ENCODE measurements at places on chromosomes 6 and 20.

GRCh38 chr6:156563714-156564113 lies 213.5 kb upstream of the ARID1B start:
- no peak for DNase-seq

- DNase-seq: no peak
Observed at GRCh38 chr6:92879526-92879925, 539.8 kb downstream of the EPHA7 start.

DNA sequence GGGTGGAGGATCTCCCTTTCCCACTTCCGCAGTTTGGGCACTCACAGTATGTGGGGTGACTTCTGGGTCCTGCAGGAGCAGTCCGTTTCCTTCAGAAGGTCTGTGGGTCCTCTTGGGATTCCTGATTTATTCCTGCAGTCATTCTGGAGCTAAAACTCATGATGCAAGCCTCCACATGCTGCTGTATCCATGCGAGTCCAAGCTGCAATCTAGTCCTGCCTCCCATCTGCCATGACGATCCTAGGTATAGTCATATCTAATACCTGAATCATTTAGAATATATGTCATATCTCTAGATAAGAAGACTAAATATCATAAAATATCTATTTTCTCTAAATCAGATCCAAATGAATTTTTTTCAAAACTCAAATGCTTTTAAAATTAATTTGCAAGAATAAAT lies 103.4 kb upstream of the AHI1 start:
- no peak for DNase-seq

GRCh38 chr20:34708621-34709043 lies 4.5 kb downstream of the TP53INP2 start:
- peak; percentile 73 for DNase-seq

GRCh38 chr6:111688331-111688730 lies 82.7 kb upstream of the TRAF3IP2 start:
- DNase-seq: no peak

DNA sequence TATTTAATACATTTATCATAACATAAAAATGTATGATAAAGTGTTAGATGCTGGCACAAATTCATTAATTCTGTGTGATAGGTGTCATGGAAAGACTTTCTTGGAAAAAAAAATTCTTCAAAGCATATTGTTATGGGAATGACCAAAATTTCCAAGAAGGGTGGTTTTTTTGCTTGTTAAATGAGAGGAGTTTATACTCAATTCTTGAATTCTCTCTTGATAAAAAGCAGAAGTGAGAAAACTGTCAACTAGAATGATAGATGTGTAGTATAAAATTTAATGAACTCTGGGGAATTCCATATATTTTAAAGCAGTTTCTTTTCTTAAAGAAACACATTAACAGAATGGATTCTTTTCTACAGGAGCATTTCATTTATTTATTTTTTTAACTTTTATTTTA lies 62.0 kb upstream of the SNAP91 start:
- DNase-seq: no peak

- no peak for DNase-seq
Observed at GRCh38 chr20:41534842-41535241, 83.3 kb downstream of the CHD6 start.

DNA sequence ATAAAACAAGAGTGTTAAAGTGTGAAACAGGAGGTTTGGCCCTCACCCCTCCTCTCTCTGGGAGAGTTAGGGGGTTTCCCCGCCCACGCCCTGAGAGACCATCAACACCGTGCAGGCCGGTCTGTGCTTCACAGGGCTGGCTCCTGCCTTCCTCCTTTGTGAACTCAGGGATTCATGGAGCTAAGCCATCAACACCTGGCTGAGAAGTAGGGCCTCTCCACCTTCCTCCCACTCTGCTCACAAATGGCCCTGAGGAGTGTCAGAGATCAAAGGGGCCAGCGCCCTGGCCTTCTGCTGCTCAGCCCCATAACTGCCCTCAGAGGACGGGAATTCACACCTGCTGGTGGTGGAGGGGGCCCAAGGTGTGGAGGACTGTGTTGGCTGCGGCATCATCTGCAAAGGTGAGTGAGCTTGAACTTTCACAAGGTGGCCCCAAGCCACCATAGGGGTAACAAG lies 88.6 kb downstream of the PSMB1 start:
- no peak for DNase-seq

DNA sequence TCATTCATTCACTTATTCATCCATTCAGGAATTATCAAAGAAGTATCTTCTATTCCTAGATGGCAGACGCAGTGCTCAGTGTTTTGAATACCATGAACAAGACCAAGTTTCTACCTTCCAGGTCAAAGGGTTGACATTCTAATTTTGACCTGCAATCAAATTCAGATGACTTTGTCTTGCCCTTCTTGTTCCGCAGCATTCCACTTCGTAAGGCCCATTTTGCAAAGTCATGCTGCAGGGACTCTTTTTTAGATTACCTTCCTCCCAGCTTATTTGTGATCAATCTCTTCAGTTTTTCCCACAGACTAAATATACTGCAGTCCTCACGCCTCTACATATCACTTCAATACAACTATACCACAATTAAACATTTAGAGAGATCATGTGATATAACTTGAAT lies 7.1 kb upstream of the TAAR1 start:
- no peak for DNase-seq

- DNase-seq: no peak
Observed at GRCh38 chr6:44078827-44079671, 48.2 kb downstream of the MRPL14 start.

DNA sequence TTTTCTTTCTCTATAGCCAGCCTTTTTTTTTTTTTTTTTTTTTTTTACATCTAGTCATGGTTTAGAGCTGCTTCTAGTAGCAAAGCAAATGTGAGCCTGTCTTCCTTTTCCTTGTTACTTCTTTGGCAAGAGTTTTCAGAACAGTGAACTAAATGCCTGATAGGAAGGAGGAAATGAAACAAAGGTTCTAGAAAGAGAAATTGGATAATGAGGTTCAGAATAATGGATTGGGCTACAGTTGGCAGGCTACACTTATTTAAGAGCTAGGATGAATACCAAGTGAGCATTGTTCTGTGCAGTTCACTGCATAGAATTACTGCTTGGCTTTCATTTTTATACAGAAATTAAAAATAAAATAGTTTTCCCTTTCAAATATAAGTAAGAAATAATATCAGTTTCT lies 78.6 kb downstream of the HIVEP1 start:
- no peak for DNase-seq

- no peak for DNase-seq
Observed at GRCh38 chr20:46977909-46978588, 83.4 kb downstream of the EYA2 start.

- no peak for DNase-seq
Observed at GRCh38 chr20:62675156-62675876, 33.0 kb downstream of the SLCO4A1 start.

- DNase-seq: no peak
Observed at GRCh38 chr6:44084231-44085014, 42.8 kb downstream of the MRPL14 start.

DNA sequence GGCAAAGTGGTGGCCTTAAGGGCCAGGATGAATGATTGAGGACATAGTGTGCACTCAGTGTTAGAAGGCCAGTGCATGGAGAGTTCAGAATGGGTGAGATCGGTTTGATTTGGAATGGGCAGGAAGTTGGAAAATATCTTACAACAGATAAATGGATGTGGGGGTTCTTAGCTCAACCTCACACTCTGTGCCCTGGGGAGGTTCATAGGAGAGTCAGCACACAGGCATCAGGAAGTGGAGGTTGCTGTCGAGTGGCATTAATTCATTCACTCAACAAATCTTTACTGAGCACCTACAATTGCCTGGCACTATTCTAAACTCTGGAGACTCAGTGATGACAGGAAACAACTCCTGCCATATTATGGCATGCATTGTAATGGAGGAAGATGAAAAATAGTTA lies 313.7 kb upstream of the SUPT3H start:
- no peak for DNase-seq

GRCh38 chr6:139538366-139538765 lies 163.9 kb upstream of the CITED2 start:
- DNase-seq: no peak

- no peak for DNase-seq
Observed at GRCh38 chr6:41796474-41796873, 9.0 kb downstream of the TOMM6 start.

- no peak for DNase-seq
Observed at GRCh38 chr6:88342336-88342735, 176.2 kb upstream of the CNR1 start.

DNA sequence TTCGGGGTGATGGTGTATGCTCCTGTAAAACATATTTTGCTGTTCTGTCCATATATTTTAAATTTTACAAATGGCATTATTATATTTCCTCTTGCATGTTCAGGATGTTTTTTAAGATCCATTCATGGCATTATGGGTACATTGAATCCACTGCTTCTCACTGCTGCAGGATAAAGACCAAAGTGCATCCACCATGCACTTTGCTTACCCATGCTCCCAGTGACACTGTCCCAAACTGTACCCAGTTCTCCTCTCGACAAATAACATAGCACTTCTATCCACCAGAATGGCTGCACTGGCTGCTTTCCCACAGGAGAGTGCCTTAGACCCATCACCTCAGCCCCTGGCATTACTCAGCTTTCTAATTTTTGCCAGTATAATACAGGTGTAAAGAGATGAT lies 29.7 kb downstream of the MTRES1 start:
- DNase-seq: no peak

GRCh38 chr6:27761391-27761790 lies 150.8 kb downstream of the OR2B2 start:
- no peak for DNase-seq

- DNase-seq: no peak
Observed at GRCh38 chr20:237489-237888, 10.4 kb downstream of the DEFB129 start.

GRCh38 chr6:15312500-15312899 lies 66.6 kb downstream of the JARID2 start:
- no peak for DNase-seq

- no peak for DNase-seq
Observed at GRCh38 chr6:161649068-161649467, 375.2 kb upstream of the AGPAT4 start.

Measured in ascending aorta (tissue), 2 donors.